Stimulated activated CD8-positive, alpha-beta memory T cell treated with anti-CD3 and anti-CD28 coated beads, Interleukin-4, amount 100 ng/mL, for 4 hours (primary cell): ENCODE measurements at places on chromosomes 2 and 18.

DNA sequence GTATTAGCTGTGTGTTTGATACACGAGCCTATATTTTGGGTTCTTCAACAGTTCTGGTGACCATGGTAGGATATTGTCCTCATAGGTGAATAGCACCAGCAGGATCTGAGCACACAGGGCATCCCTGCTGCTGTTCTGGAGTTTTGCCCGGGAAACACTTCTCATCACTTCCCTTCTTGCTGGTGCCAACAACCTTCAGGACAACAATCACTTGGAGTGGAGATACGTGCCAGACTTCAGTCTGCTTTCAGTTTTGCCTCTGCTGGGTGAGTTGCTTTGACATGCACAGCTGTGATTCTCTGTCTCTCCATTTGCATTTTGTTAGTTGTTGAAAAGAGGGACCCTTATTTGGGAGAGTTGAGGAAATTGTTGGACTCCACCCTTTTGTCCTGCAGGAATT is 1347.2 kb upstream of the DDX18 start:
- DNase-seq = no peak

GRCh38 chr2:128329607-128330006 is 10.9 kb upstream of the HS6ST1 start:
- DNase-seq = no peak

DNA sequence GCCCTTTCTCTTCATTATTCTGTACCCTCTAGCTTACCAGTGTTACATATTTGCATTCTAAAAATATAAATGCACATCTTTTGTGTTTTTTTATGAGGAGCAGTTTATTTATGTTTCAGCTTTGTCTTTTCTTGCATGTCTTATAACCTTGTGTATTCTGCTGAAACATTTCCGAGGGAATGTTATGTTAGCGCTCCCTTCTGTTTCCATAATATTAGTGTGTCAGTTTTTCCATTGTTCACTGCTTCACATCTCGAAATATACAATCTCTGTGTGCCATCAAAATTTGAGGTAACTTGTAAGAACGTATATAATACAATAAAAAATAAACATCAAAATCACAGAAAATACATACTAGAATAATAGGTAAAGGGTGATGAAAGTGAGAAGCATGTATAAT is 153.3 kb downstream of the PKP4 start:
- no peak for DNase-seq

DNA sequence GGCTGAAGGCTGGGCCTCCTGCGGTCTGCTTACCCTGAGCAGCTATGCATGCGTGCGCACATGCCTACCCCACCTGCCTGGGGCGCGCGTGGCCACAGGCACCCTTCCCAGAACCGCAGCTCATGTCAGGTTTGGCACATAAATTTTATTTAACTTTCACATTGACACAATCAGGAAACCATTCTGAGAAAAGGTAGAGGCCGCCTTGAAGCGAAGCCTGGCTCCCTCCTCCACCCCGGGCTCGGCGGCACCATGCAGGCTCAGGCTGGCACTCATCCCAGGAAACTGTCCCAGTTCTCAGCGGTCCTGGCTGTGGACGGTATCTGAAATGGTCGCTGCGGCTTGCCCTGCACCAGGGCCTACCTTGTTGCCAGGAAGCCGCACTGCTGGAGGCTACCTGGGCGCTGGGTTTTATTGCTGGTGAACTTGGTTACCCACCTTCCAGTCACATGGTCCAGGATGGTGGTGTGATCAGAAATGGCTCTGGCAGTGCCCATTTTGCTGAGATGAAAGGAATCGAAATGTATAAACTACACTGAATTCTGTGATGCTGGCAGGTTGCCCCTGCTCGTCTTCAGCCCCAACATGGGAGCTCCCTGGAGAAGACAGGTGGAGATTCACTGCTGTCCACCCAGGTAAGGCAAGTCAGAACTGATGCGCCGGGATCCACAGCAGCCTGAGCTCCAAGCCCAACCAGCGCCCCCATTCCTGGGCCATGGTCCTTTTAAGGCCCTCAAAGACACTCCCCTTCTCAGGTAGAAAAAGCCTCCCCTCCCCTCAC is 25.5 kb downstream of the CHST10 start:
- no peak for DNase-seq

- no peak for DNase-seq
Measured at GRCh38 chr18:22311301-22311700, 106.4 kb downstream of the CTAGE1 start.

GRCh38 chr2:99811544-99811943 is 321.7 kb upstream of the REV1 start:
- no peak for DNase-seq

GRCh38 chr18:13649397-13650390 is 76.7 kb downstream of the FAM210A start:
- no peak for DNase-seq

GRCh38 chr2:191888400-191889166 is 41.7 kb upstream of the CAVIN2 start:
- no peak for DNase-seq

GRCh38 chr2:236568068-236568921 is 1.3 kb upstream of the ACKR3 start:
- DNase-seq = no peak

- DNase-seq = no peak
Measured at GRCh38 chr2:62577994-62578781, 72.2 kb upstream of the TMEM17 start.
